ENCODE measurements at places on chromosomes 4 and X.

- DNase-seq, result no peak
Measured at GRCh38 chrX:77953708-77954107, 15.7 kb downstream of the PGAM4 start.

DNA sequence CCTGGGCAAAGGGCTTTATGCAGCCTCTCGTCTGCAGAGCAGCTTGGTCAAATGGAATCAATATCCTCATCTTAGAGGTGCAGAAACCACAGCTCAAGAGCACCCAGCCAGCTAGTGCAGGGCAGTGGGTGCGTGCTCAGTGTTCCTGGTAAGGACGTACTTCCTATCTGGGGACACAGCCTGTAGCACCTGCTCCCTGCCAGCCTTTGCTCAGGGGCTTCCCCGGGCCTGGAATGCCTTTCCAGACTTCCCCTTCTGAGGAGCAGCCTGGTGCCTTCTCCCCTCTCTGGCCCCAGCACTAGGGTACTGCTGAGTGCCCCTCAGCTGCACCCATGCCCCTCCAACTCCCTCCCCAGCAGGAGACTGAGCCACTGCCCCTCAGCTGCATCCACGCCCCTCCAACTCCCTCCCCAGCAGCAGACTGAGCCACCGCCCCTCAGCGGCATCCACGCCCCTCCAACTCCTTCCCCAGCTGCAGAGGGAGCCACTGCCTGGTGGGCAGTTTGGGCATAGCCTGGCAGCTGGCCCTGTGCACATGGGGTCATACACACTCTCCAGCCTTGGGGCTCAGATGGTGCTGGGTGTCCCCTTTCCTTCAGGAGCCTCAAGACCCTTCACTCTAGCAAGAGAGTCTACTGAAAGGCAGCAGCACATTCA, 42.2 kb upstream of the AFAP1 start:
- DNase-seq, result no peak

DNA sequence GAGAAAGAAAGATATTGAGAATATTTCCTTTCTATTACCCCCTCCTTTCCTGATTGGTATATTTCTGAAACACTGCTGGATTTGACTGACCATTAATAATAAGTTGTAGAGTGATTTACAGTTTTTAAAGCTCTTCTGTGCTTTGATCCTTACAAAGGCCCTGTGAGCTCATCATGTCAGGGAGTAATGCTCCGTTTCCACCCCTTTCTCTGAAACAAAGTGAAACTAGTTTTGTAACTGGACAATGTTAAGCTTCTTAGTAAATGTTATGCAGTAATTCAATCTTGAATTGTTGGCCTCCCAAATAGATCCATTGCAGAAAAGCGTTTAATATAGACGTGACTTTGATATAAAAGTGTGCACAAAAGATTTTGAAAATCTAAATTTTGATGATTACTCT, 190.1 kb upstream of the GNPDA2 start:
- no peak for DNase-seq

DNA sequence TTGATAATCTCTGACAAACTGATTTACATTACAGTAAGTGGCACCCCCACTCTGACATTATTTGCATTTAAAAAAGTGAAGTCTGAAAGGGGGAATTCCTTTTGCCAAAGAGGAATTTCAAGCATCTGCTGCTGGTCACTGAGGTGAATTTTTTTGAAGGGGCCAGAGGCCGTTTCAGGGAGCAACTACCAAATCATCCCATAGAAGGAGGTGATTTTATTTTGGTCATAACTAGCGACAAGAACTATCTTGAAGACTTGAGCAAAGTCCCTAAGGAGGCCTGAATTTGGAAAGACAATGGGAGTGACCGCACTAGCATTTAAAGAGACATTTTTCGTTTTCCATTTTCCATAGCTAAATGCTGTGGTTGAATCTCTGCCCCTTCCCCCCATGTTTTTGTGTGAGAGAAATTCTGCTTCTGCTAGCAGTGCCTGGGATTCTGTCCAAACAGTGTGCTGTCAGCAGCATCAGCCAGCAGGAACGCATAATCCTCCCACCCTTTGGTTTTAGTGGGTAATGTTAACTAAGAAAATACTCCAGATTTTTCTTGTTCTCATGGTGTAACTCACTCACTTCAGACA, 110.1 kb upstream of the MED14 start:
- DNase-seq, result peak; percentile 95
